RPMI7951 (cell line): ENCODE measurements at places on chromosomes 1 and 21. TPM values are rescaled to one million over a fixed set of nuclear protein-coding genes. Genes with fewer than 3 reads are reported as not detected.

FAM151A gene
- total RNA-seq = not detected in 2 replicates

UTP25 gene
- 5.3 and 7.0 TPM in 2 replicates for total RNA-seq

OVAAL gene
- total RNA-seq = 0.36 and 0.68 TPM in 2 replicates

TNFRSF9 gene
- 4.1 and 4.2 TPM in 2 replicates for total RNA-seq

OLIG2 gene
- total RNA-seq = 0.72 and 0.88 TPM in 2 replicates

TMEM52 gene
- total RNA-seq = 0.39 and 0.48 TPM in 2 replicates

- no peak for DNase-seq
Measured at GRCh38 chr1:243672539-243673074, 177.4 kb downstream of the AKT3 start.

GRCh38 chr1:18766328-18766727, 93.1 kb downstream of the TAS1R2 start:
- DNase-seq = no peak

GRCh38 chr1:17598251-17598650, 58.8 kb downstream of the ARHGEF10L start:
- no peak for DNase-seq

- no peak for DNase-seq
Measured at GRCh38 chr1:153771841-153772593, 3.2 kb upstream of the SLC27A3 start.

DNA sequence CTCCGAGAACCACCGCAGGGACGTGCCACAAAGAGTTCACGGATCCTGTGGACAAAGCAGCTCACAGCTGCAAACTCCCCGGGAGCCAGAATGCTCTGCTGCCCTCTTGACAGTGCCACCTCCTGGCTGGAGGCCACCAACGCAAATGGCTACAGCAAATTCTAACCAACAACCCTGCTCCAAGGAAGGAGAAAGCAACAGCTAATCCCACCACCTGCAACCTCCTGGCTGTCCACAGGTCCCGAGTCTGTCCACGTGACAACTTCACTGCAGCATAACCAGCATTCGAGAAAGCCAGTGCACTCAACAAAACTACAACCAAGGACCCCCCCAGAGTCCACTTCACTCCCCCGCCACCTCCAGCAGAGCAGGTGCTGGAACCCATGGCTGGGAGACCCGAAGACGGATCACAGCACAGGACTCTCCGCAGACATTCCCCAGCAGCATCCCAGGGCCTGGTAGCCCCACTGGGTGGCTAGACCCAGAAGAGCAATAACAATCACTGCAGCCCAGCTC, 17.3 kb downstream of the POFUT2 start:
- DNase-seq = no peak

DNA sequence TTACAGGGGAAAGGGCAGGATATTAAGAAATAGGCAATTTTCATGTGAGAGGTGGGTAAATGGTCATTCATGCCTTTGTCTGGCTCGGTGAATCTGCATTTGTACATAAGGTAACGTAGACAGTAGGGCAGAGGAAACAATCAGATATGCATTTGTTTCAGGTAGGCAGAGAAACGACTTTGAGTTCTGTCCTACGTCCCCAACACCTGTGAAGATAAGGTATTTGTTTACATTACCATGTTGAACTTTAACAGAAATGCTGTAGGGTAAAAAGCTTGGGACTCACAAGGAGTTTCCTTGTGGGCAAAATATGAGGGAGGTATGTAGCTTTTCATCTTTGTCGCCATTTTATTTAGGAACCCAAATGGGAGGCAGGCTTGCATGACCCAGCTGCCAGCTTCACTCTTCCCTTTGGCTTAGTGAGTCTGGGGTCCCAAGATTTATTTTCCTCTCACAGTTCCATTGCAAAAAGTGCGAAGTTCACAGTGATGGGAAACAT, 31.4 kb downstream of the B3GALT5 start:
- DNase-seq = no peak

DNA sequence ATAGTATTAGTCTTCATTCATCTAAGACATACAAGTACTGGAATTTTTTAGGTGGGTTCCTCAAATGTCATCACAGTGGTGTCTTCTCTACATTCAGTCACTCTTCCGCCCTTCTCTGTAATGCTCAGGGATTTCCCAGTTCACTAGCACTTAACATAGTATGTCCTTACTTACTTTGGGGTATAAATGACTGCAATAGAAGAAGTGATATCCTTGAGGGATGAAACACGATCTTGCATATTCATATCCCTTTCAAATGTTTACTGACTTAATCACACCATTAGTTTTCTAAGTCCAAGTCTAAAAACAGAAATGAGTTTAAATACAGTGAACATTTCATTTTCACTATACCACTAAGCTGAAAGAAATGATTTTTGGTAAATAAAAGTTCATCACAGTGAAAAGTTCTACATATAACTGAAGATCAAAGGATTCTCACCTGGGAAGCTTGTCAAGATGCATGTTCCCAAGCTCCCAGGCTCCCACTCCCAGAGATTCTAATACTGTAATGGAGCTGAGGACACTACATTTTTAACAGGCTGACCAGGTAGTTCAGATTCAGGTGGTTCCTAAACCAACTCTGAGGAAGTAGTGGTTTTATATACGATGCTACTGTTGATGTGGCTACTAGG, 29.7 kb downstream of the MRPL39 start:
- no peak for DNase-seq

GRCh38 chr21:17351766-17352165, 161.1 kb upstream of the CXADR start:
- no peak for DNase-seq

DNA sequence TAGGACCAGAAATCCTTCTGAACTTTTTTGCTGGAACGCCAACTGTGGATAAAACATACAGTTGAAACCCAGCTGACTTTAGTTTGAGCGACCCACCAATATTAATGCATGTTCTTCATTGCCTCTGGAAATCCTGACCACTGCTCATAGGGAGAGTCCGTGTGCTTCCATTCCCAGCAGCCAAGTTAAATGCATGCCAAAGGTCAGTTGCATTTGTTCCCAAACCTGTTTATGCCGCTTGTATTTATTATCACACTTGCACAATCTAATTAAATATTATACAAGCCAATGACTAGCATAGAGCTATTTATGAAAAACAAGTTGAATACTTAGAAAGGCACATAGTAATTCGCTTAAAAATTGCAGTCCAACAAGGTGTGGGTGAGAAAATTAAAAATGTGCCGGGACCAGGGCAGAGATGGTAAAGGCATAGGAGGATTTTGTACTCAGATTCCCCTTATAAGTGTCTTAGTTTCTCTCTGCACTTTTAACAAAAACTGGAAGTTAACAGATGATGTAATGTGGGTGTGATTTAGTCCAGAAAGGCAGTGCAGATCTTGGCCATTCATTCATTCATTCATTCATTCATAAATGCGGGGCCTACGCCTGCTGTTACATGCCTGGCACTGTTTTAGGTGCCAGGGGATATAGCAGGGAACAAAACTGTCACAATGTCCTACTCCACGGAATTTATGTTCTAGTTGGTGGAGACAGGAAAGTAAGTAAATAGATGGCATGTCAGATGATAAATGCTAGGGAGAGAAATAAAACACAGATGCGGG, 99.7 kb downstream of the PRDM2 start:
- DNase-seq = no peak

DNA sequence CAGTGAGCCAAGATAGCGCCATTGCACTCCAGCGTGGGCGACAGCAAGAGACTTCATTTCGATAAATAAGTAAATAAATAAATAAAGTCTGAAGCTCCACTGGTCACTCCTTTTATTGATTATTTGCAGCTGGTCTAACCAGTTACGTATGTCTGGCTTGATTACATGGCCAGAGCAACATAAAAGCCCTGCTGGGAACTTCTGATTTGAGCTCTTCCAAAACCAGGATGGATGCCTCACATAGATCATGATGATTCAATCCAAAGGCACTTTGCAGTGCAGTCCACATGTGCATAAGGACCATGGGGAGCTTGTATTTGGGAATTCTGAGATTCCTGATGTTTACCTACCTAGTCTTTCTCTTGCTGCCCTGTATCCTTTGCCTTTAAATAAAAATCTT, 24.0 kb downstream of the NSUN4 start:
- DNase-seq = peak; percentile 46

GRCh38 chr1:100530880-100531487, 7.0 kb upstream of the GPR88 start:
- peak; percentile 26 for DNase-seq

DNA sequence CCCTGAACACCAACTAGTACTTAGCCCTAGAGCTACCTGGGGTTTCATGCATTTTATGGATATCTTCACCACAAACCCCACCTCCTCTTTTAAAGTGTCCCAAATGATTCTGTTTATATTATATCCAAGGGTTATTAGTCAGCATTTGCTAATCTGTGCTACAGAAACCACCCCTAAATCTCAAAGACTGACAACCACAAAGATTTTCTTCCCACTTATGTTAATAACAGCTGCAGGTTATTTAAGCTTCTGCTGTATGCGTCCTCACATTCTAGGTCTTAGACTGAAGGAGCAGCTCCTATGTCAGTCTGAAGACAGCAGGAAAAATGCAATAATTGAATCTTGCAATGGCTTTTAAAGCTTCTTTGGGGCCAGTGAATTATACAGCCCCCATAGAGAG, 11.2 kb upstream of the PHC2 start:
- peak; percentile 69 for DNase-seq

DNA sequence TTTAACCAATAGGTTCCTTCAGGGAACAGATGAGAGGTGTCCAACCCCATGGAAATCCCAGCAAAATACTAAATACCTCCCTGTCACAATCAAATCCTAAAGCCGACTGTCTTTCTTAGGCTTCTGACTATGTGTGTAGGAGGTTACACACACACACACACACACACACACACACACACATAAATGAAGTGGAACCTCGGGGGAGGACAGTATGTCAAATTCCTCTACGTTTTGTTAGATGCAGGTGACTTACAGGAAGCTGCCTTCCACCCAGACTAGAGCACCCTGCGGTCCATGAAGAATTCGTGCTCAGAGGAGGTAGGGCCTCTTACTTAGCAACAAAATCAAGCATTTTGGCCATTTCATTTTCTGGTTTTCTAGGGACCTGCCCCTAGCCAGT, 16.4 kb downstream of the RSPH1 start:
- DNase-seq = no peak

DNA sequence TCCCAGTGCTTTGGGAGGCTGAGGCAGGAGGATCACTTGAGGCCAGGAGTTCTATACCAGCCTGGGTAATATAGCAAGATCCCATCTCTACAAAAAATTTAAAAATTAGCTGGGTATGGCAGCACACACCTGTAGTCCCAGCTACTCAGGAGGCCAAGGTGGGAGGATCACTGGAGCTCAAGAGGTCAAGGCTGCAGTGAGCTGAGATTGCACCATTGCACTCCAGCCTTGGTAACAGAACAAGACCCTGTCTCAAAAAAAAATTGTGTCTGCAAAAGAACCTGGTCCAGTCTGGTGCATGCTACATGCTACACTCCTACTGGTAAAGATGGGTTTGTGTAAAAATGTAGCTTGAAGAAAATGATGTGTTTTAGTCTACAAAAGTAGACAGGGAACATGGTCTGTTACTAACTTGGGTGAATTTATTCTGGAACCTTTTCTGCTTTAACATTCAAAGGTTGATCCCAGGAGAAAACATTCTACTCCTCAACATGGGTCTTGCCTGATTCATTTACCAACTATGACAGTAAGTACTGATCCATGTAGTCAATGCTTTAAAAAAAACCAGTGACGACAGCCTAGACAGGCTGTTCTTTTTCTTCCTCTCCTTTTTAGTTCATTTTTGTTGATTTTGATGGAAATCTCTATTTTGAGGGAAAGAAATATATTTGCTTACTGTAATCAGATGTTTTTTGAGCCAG, 32.7 kb upstream of the ENAH start:
- no peak for DNase-seq

GRCh38 chr21:45747802-45748445, 104.4 kb downstream of the PCBP3 start:
- peak; percentile 86 for DNase-seq

DNA sequence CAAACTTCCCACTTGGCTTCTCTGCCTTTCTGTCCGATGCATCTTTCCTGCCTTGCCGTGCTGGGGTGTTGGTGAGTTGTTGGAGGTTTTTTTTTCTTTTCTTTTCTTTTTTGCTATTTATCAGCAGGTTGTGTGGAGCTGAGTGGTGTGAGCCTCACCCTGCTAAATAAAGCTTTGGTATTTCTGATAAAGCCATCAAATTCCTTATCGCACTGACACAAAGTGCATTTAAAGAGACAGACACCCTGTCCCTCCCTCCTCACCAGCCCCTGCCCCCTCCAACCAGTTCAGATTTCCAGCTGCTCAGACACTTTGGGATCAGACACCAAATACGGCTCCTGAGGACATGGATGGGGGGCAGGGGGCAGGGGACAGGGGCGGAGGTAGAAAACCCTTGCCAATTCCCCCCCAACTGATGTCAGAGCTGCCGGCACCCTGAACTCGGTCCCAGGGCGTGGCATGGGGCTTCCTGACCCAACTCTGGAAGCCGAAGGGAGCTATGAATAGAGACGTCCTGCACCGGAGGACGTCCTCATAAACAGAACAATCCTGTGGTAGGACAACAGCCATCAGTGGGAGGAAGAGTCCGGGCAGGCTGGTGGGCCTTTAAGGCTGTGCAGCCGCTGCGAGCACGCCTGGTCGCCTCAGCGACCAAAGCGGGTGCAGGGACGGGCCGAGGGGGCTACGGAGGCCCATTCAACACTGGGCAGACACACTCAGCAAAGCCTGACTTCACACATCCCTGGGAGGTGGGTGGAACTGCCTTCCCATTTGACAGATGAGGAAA, 79.0 kb downstream of the CASZ1 start:
- DNase-seq = no peak

- DNase-seq = no peak
Measured at GRCh38 chr1:175742790-175743459, 470 bp downstream of the TNR start.

GRCh38 chr1:3687504-3687903, 35.2 kb downstream of the TP73 start:
- no peak for DNase-seq

GRCh38 chr1:175307160-175307559, 114.6 kb upstream of the KIAA0040 start:
- DNase-seq = no peak

GRCh38 chr1:22508991-22509390, 54.3 kb upstream of the EPHA8 start:
- no peak for DNase-seq
